ENCODE measurements at places on chromosomes 3 and 15. TPM values are rescaled to one million over a fixed set of nuclear protein-coding genes. Genes with fewer than 3 reads are reported as not detected.

- no peak for DNase-seq
- H3K27ac ChIP-seq = no peak overlapping the region
These were observed 202.7 kb upstream of the LRIG1 start for GRCh38 chr3:66703501-66703900.

The CCR8 gene
- polyA plus RNA-seq = not detected

The TRPM1 gene
- polyA plus RNA-seq = not detected

The ITIH1 gene
- polyA plus RNA-seq = not detected

- H3K4me1 ChIP-seq = no peaks in the 10 kb centered on the region
- H3K4me3 ChIP-seq = no peak overlapping the region
- H3K27ac ChIP-seq = no peak overlapping the region
- H3K36me3 ChIP-seq = no peaks in the 10 kb centered on the region
- peaks cover 32% of the 10 kb centered on the region for H3K27me3 ChIP-seq
- no peak for DNase-seq
These were observed 120.5 kb downstream of the POLR2M start for GRCh38 chr15:57827021-57827420.

The STRIT1 gene
- polyA plus RNA-seq = not detected

GRCh38 chr3:36196058-36196457 is 184.2 kb upstream of the STAC start:
- no peak for DNase-seq
- no peak overlapping the region for H3K4me3 ChIP-seq
- no peaks in the 10 kb centered on the region for H3K27me3 ChIP-seq
- H3K4me1 ChIP-seq = no peaks in the 10 kb centered on the region
- no peak overlapping the region for H3K27ac ChIP-seq

The UQCRC1 gene
- polyA plus RNA-seq = 385 TPM

The MCF2L2 gene
- not detected for polyA plus RNA-seq

- H3K36me3 ChIP-seq = no peaks in the 10 kb centered on the region
- DNase-seq = no peak
- H3K27ac ChIP-seq = no peak overlapping the region
- H3K4me3 ChIP-seq = no peak overlapping the region
These were observed 25.1 kb downstream of the C3orf85 start for GRCh38 chr3:109161487-109162123.

The NR1I2 gene
- polyA plus RNA-seq = 0.15 TPM

DNA sequence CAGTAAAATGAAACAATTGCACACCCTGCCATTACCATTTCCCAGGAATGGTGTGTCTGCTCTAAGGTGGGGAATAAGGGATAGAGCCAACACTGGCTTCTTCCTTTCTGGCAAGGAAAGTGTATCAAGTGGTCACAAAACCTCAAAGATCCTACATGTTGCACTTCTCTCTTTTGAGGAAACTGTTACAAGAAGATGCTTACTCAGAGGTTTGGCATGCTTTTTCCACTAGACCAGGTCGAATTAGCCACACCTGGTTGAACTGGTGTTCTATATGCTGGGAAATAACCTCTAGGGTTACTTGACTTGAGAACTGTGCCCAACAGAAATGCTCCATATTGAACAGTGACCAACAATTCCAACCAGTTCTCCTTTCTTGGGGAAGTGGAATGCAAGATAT is 102.9 kb downstream of the LRRN1 start:
- peaks cover 6% of the 10 kb centered on the region for H3K27me3 ChIP-seq
- H3K4me3 ChIP-seq = no peak overlapping the region
- DNase-seq = no peak
- no peaks in the 10 kb centered on the region for H3K4me1 ChIP-seq
- H3K27ac ChIP-seq = no peak overlapping the region

- no peak overlapping the region for H3K4me3 ChIP-seq
- no peak overlapping the region for H3K27ac ChIP-seq
- DNase-seq = no peak
- no peaks in the 10 kb centered on the region for H3K4me1 ChIP-seq
- H3K27me3 ChIP-seq = no peaks in the 10 kb centered on the region
These were observed 145.0 kb upstream of the TMCO5A start for GRCh38 chr15:37789397-37789786.

The SAMMSON gene
- polyA plus RNA-seq = not detected

- no peak for DNase-seq
- peaks cover 17% of the 10 kb centered on the region for H3K27me3 ChIP-seq
- H3K4me3 ChIP-seq = no peak overlapping the region
- no peaks in the 10 kb centered on the region for H3K36me3 ChIP-seq
These were observed 14.4 kb upstream of the CSPG4 start for GRCh38 chr15:75727031-75727531.

The KLF15 gene
- polyA plus RNA-seq = 0.24 TPM

The ASB14 gene
- 2.0 TPM for polyA plus RNA-seq

The SH3GL3 gene
- polyA plus RNA-seq = not detected

GRCh38 chr3:8712045-8712907 is 21.3 kb upstream of the CAV3 start:
- no peaks in the 10 kb centered on the region for H3K36me3 ChIP-seq
- H3K27me3 ChIP-seq = peaks cover 10% of the 10 kb centered on the region
- no peak overlapping the region for H3K4me3 ChIP-seq
- no peak overlapping the region for H3K27ac ChIP-seq

GRCh38 chr3:150097588-150097890 is 126.8 kb upstream of the PFN2 start:
- H3K27ac ChIP-seq = no peak overlapping the region
- no peak for DNase-seq

DNA sequence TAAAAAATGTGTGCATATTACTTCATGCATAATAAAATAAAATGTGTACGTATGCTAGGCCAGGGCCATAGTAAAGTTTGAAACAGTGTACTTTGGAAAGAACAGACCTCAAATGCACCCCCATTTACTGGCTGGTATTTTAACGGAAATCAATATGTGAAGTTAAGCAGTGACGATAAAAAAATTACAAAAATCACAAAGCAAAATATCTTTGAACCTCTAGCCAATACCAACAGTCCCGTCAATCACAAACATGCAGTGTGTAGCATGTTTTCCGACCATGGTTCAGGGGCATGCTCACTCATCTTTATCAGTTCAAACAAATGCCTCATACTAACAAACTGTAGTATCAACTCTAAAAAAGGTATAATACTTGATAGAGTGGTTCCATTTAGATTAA is 121.1 kb downstream of the TJP1 start:
- H3K4me3 ChIP-seq = no peak overlapping the region
- no peak overlapping the region for H3K27ac ChIP-seq
- H3K27me3 ChIP-seq = no peaks in the 10 kb centered on the region
- H3K4me1 ChIP-seq = no peaks in the 10 kb centered on the region

The FAM174B gene
- 0.96 TPM for polyA plus RNA-seq

The TNFSF10 gene
- polyA plus RNA-seq = 26.6 TPM

DNA sequence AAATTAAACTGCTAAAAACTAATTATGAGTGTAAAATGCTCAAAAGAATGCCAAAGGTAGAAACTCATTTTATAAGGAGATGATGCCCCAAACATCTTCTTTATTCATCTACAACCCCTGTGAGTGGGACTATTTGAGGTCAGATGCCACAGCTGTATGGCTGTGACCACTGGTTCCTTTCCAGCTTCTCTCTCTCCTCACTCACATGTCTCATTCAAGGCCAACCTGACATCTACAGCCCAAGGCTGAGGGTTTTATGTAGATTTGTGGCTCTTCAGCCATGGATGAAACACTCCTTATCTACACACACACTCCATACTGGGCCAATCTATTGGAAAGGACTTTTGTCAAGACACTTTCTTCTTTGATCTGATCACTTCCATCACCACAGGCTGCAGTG is 231.3 kb downstream of the KCNMB2 start:
- no peak for DNase-seq
- no peak overlapping the region for H3K27ac ChIP-seq
- no peaks in the 10 kb centered on the region for H3K36me3 ChIP-seq
- H3K4me3 ChIP-seq = no peak overlapping the region

DNA sequence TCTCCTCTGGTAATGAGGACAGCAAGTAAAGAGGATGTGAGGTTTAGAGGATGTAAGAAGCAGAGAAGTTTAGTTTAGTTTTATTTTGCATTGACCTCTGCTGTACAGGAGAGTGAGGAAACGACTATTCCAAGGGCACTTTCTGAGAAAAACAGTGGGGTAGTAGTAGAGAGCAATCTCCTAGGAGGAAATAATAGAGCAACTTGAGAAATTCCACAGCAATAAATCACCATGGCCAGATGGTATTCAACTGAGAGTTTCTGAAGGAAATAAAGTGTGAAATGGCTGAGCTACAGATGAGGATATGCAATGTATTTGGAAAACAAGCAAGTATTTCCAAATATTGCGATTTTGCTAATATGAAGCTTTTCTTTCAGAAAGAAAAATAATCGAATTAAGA is 118.9 kb downstream of the DPH6 start:
- no peaks in the 10 kb centered on the region for H3K27me3 ChIP-seq
- H3K36me3 ChIP-seq = peaks cover 13% of the 10 kb centered on the region
- no peak overlapping the region for H3K27ac ChIP-seq
- no peak for DNase-seq
- H3K4me1 ChIP-seq = no peaks in the 10 kb centered on the region

The KCNAB1 gene
- 0.05 TPM for polyA plus RNA-seq

GRCh38 chr15:100211855-100212850 is 129.6 kb downstream of the ADAMTS17 start:
- no peaks in the 10 kb centered on the region for H3K4me1 ChIP-seq
- no peak overlapping the region for H3K4me3 ChIP-seq
- H3K27ac ChIP-seq = no peak overlapping the region
- H3K36me3 ChIP-seq = no peaks in the 10 kb centered on the region

- no peaks in the 10 kb centered on the region for H3K36me3 ChIP-seq
- peaks cover 10% of the 10 kb centered on the region for H3K27me3 ChIP-seq
- no peak overlapping the region for H3K4me3 ChIP-seq
- no peak overlapping the region for H3K27ac ChIP-seq
- DNase-seq = no peak
These were observed 40.0 kb upstream of the PRR23E start for GRCh38 chr3:127152684-127153505.

GRCh38 chr15:100295939-100296565 is 45.7 kb downstream of the ADAMTS17 start:
- no peaks in the 10 kb centered on the region for H3K27me3 ChIP-seq
- H3K36me3 ChIP-seq = no peaks in the 10 kb centered on the region
- H3K27ac ChIP-seq = no peak overlapping the region
- DNase-seq = no peak
- no peak overlapping the region for H3K4me3 ChIP-seq

DNA sequence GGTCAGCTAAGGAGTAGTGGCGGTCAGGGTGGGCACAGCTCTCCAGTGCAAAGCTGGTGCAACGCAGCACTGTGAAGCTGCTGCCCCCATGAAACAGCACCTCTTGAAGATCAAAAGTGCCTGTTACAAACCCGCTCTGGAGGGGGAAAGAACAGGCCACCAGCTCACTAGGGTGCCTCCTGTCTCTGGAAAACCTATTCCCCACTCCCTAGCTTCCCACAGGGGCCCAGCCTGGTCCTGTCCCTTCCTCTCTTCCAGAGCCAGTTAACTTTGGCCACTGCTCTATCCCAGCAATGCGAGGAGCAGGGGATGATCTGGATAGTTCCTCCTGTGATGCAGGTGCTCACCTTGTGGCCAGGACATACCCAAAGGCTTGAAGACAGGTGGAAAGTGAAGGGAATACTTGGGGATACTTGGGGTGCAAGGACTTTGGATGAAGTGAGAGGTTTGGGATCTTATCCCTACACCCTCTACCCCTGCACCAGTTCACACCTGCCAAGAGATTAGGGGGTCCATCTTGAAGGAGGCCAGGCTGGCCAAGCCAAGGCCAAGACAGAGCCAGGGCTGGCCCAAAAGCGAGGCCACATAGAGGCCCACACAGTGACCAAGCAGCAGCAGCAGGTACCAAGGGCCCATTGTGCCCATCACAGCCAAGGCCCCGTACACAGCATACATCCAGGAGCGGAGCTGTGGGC is 4.2 kb downstream of the HHATL start:
- no peaks in the 10 kb centered on the region for H3K36me3 ChIP-seq
- no peak overlapping the region for H3K27ac ChIP-seq
- H3K27me3 ChIP-seq = peaks cover 27% of the 10 kb centered on the region
- no peaks in the 10 kb centered on the region for H3K4me1 ChIP-seq
- no peak for DNase-seq

GRCh38 chr3:53255423-53255774 is 423 bp downstream of the TKT start:
- no peaks in the 10 kb centered on the region for H3K27me3 ChIP-seq
- peaks cover 30% of the 10 kb centered on the region for H3K4me1 ChIP-seq
- DNase-seq = peak; percentile 51
- no peaks in the 10 kb centered on the region for H3K36me3 ChIP-seq
- peak overlapping the region; percentile 91 for H3K4me3 ChIP-seq
- peak overlapping the region; percentile 82 for H3K27ac ChIP-seq

DNA sequence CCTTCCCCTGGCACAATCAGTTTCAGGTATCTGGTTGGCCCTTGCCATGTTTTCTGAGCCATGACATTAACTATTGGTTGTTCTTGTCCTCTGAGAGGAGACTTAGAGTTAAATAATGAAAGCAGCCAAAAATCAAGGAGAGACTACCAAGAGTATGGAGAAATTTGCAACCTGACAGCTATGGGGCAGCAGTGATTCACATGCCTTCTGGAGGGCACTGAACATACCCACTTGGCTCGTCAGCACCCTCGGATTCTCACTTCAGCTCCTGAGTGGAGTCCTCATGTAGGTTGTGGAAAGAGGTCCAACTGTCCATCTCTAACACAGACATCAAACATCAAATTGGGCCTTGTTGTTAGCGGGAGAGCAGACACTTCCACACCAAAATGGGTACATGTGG is 265.6 kb downstream of the EBLN2 start:
- H3K27ac ChIP-seq = no peak overlapping the region
- H3K27me3 ChIP-seq = peaks cover 6% of the 10 kb centered on the region
- no peak overlapping the region for H3K4me3 ChIP-seq
- no peak for DNase-seq

DNA sequence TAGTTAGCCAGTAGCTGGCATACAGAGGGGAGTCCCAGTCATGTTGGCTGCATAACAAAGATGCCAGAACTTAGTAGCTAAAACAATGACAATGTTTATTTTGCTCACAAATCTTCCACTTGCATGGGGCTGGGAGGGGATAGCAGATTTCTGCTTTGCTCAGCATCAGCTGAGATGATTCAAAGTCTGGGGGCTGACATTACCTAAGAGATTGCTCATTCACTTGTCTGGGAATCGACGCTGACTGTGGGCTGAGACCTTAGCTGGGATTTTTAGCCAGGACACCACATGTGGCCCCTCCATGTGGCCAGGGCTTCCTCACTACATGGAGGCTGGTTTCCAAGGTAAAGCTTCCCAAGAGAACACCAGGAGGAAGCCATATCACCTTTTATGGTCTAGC is 12.7 kb upstream of the CFAP100 start:
- no peaks in the 10 kb centered on the region for H3K4me1 ChIP-seq
- DNase-seq = no peak

GRCh38 chr15:92667287-92667904 is 11.8 kb upstream of the FAM174B start:
- H3K36me3 ChIP-seq = no peaks in the 10 kb centered on the region
- H3K27ac ChIP-seq = no peak overlapping the region
- H3K4me1 ChIP-seq = no peaks in the 10 kb centered on the region
- no peak for DNase-seq
- H3K4me3 ChIP-seq = no peak overlapping the region

GRCh38 chr3:58041826-58042324 is 33.7 kb downstream of the FLNB start:
- DNase-seq = no peak
- no peaks in the 10 kb centered on the region for H3K27me3 ChIP-seq
- peaks cover 28% of the 10 kb centered on the region for H3K4me1 ChIP-seq
- H3K4me3 ChIP-seq = peak overlapping the region; percentile 41

GRCh38 chr3:44561076-44561475 is 6.1 kb downstream of the ZKSCAN7 start:
- DNase-seq = no peak
- peaks cover 11% of the 10 kb centered on the region for H3K4me1 ChIP-seq
- no peaks in the 10 kb centered on the region for H3K27me3 ChIP-seq
- peaks cover 21% of the 10 kb centered on the region for H3K36me3 ChIP-seq
- no peak overlapping the region for H3K4me3 ChIP-seq

GRCh38 chr3:186458306-186459107 is 85.7 kb downstream of the CRYGS start:
- H3K27ac ChIP-seq = no peak overlapping the region
- no peak for DNase-seq
- peaks cover 12% of the 10 kb centered on the region for H3K27me3 ChIP-seq
